ENCODE measurements at places on chromosomes 16 and 17. TPM values are rescaled to one million over a fixed set of nuclear protein-coding genes. Genes with fewer than 3 reads are reported as not detected.

- no peaks in the 10 kb centered on the region for H3K4me1 ChIP-seq
- peak within 1 kb of the TSS; percentile 97 for H3K4me3 ChIP-seq
- peak; percentile 74 for DNase-seq
- no peaks in the 10 kb centered on the region for H3K36me3 ChIP-seq
- peak within 1 kb of the TSS; percentile 93 for H3K27ac ChIP-seq
Measured at GRCh38 chr17:48997103-48997826, at the start of gene IGF2BP1. Gene IGF2BP1, plus strand, starts transcription at chr17:48997385. Its CDS starts 361 bp downstream, at chr17:48997746.

SLFN12 gene
- polyA plus RNA-seq, result 6.4 TPM

PKMYT1 gene
- polyA plus RNA-seq, result 11.0 TPM

LITAFD gene
- polyA plus RNA-seq, result 1.8 TPM

DNA sequence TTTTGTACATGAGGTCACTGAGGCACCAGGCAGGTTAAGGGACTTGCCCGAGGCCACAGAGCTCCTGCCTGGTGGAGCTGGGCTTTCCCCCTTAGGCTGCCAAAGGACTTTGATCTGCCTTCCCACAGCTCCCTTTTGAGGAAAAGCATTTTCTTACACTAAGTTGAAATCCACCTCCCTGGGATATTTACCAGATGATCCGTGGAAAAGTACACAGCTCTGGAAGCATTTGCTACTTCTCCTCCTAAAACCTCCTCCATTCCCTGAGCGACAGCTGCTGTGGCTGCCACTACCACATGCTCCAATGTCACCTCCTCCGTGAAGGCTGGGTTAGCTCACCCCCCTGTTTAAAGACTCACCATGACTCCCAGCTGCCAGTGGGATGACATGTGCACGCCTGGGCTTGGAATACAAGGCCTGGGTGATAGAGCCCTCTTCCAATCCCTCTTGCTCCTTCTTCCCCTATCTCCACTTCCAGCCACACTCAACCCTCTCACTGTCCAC is 1.2 kb upstream of the MPRIP start:
- peak overlapping the region; percentile 62 for H3K27ac ChIP-seq
- peaks cover 30% of the 10 kb centered on the region for H3K4me1 ChIP-seq
- no peak overlapping the region for H3K4me3 ChIP-seq
- H3K27me3 ChIP-seq, result no peaks in the 10 kb centered on the region

DNA sequence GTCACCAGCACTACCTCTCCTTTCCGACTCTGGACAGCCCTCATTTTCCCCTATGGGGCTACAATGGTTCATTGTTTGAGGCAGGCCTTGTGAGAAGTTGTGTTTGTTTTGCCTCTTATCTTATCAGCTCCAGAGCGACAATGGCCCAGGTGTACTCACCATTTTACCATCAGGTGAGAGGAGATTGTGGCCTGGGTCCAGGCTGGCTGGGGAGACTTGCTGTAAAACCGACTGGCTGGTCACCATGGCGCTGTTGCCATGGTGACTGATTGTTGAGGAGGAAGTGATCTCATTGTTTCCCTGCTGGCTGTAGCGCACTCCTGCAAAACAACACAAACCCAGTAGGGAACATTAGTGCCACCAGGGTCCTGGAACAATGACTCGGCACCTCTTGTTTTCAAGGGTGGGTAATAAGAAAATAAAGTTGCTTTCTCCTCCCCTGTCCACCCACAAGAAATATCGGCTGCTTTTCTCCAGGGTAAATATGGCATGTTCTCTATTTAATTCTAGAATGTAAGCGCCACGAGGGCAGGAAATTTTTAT is 34.4 kb downstream of the HNF1B start:
- DNase-seq, result peak; percentile 99
- H3K36me3 ChIP-seq, result peaks cover 8% of the 10 kb centered on the region
- peaks cover 58% of the 10 kb centered on the region for H3K4me1 ChIP-seq

GRCh38 chr17:4199818-4200402 is 56.9 kb downstream of the CYB5D2 start:
- H3K36me3 ChIP-seq, result peaks cover 41% of the 10 kb centered on the region
- H3K4me3 ChIP-seq, result no peak overlapping the region
- H3K27ac ChIP-seq, result no peak overlapping the region
- no peaks in the 10 kb centered on the region for H3K27me3 ChIP-seq
- H3K4me1 ChIP-seq, result no peaks in the 10 kb centered on the region
- DNase-seq, result no peak

DNA sequence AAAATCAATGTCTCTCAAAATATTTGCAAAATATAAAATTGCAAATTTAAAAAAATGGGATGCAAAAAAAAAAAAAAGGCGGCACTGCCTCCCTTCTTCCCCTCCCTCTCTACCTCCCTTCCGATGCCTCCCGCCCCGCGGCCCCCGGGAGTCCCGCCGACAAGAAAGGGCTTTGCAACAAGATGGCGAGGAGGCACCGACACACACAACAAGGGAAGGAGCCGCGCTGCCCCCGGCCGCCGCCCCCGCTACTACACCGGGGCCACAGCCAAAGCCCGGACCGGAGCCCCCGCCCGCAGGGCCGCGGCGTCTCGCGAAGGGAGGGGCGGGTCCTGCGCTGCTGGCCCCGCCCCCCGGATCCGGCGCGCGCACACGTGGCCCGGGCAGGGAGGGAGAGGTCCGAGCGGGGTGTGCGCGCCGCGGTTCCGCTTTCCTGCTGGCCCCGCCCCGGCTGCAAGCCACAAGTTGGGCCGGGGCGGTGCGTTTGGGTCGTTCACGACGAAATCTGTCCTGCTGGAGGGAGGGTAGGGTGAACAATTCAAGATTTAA is at the start of gene MNT:
TSS of gene MNT (minus strand) at position 184 of the 549 bp plus-strand sequence. CDS start 348 bp downstream, outside the sequence.
- peaks cover 53% of the 10 kb centered on the region for H3K4me1 ChIP-seq
- peak within 1 kb of the TSS; percentile 96 for H3K4me3 ChIP-seq
- peaks cover 2% of the 10 kb centered on the region for H3K36me3 ChIP-seq
- H3K27me3 ChIP-seq, result no peaks in the 10 kb centered on the region

- H3K27me3 ChIP-seq, result no peaks in the 10 kb centered on the region
- no peak for DNase-seq
- peaks cover 38% of the 10 kb centered on the region for H3K4me1 ChIP-seq
- H3K4me3 ChIP-seq, result no peak overlapping the region
- H3K36me3 ChIP-seq, result no peaks in the 10 kb centered on the region
Measured at GRCh38 chr17:12731839-12732238, 57.5 kb upstream of the ARHGAP44 start.

ZG16 gene
- 2.2 TPM for polyA plus RNA-seq

MTMR4 gene
- 70.3 TPM for polyA plus RNA-seq

GRCh38 chr17:78986048-78986648 is 6.4 kb upstream of the LGALS3BP start:
- peak overlapping the region; percentile 17 for H3K4me3 ChIP-seq
- peaks cover 12% of the 10 kb centered on the region for H3K36me3 ChIP-seq
- no peaks in the 10 kb centered on the region for H3K27me3 ChIP-seq
- H3K4me1 ChIP-seq, result peaks cover 13% of the 10 kb centered on the region

GRCh38 chr17:73226556-73227172 is 33.8 kb downstream of the COG1 start:
- no peaks in the 10 kb centered on the region for H3K36me3 ChIP-seq
- DNase-seq, result no peak
- no peaks in the 10 kb centered on the region for H3K27me3 ChIP-seq

GRCh38 chr17:74529243-74529642 is 2.0 kb downstream of the CD300LB start:
- H3K27me3 ChIP-seq, result no peaks in the 10 kb centered on the region
- H3K4me1 ChIP-seq, result no peaks in the 10 kb centered on the region
- H3K27ac ChIP-seq, result no peak overlapping the region
- no peak overlapping the region for H3K4me3 ChIP-seq
- DNase-seq, result no peak

GRCh38 chr16:31385680-31386079 is 7.5 kb upstream of the ITGAD start:
- H3K27me3 ChIP-seq, result no peaks in the 10 kb centered on the region
- no peak overlapping the region for H3K4me3 ChIP-seq
- no peak overlapping the region for H3K27ac ChIP-seq
- DNase-seq, result peak; percentile 72
- H3K4me1 ChIP-seq, result no peaks in the 10 kb centered on the region
- H3K36me3 ChIP-seq, result no peaks in the 10 kb centered on the region

IGSF6 gene
- 7.4 TPM for polyA plus RNA-seq

- H3K27me3 ChIP-seq, result peaks cover 35% of the 10 kb centered on the region
- no peak overlapping the region for H3K27ac ChIP-seq
- peaks cover 7% of the 10 kb centered on the region for H3K4me1 ChIP-seq
Measured at GRCh38 chr17:79372470-79373238, 238.2 kb downstream of the RBFOX3 start.

DNA sequence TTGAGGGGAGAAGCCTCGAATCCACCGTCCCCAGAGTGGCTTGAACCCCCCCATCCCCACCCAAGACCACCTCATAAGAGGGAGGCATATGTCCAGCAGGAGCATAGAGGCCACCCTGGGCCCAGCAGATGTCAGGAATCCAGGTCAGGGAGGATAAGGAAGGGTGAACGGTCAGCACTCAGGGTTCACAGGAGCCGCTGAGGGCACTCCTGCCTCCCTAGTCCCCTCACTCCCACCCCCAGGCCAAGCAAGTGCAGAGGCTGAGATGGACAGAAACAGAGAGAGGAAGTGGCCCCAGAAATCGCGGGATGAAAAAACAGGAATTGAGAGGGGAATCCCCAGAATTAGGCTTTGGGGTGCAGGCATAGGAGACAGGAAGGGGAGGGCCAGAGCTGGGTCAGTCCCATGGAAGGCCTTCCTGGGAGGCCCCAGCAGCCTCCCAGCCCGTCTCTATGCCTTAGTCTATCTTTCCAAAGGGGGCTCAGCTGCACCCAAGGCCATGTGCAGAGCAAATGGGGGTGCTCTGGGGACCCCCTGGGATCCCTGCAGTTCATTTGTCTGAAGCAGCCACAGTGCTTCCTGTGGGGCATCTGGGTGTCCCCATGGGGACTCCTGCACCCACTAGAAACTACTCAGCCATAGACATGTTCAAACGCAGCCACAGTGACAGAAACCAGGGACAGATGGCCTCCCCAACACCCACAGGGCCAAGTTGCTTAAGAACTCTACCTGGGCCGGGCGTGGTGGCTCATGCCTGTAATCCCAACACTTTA is 1.7 kb downstream of the CMTM3 start:
- H3K36me3 ChIP-seq, result peaks cover 21% of the 10 kb centered on the region
- no peak for DNase-seq
- peak overlapping the region; percentile 46 for H3K4me3 ChIP-seq
- H3K4me1 ChIP-seq, result peaks cover 6% of the 10 kb centered on the region
- H3K27me3 ChIP-seq, result peaks cover 11% of the 10 kb centered on the region

MT1G gene
- 919 TPM for polyA plus RNA-seq

GRCh38 chr16:51801635-51802034 is 650.6 kb upstream of the SALL1 start:
- H3K36me3 ChIP-seq, result no peaks in the 10 kb centered on the region
- H3K4me3 ChIP-seq, result no peak overlapping the region
- no peak overlapping the region for H3K27ac ChIP-seq
- H3K4me1 ChIP-seq, result no peaks in the 10 kb centered on the region

DNA sequence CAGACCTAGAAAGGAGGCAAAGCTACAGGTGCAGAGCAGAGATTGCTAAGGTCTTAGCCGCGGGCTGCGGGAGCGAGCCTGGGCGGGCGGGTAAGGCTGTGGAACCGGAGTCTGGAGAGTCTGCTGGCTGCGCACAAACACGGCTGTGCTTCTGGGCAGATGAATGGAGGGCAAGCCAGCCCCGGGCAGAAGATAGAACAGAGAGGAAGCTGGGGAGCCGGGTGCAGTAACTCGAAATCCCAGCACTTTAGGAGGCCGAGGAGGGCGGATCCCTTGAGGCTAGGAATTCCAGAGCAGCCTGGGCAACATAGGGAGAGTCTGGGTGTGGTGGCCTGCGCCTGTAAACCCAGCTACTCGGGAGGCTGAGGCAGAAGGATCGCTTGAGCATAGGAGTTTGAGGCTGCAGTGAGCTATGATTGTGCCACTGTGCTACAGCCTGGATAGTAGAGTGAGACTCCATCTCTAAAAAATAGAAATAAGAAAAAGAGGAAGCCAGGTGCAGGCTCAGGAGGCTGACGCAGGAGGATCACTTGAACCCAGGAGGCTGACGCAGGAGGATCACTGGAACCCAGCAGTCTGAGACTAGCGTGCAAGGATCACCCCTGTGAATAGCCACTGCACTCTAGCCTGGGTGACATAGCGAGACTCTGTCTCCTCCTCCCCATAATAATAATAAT is 56.3 kb downstream of the PITPNC1 start:
- no peaks in the 10 kb centered on the region for H3K27me3 ChIP-seq
- H3K4me3 ChIP-seq, result no peak overlapping the region
- no peak overlapping the region for H3K27ac ChIP-seq
- no peak for DNase-seq
- no peaks in the 10 kb centered on the region for H3K4me1 ChIP-seq

DDX52 gene
- 28.9 TPM for polyA plus RNA-seq

- no peaks in the 10 kb centered on the region for H3K36me3 ChIP-seq
- H3K27ac ChIP-seq, result no peak overlapping the region
- DNase-seq, result no peak
- H3K27me3 ChIP-seq, result no peaks in the 10 kb centered on the region
Measured at GRCh38 chr17:8611619-8612298, 18.8 kb downstream of the MYH10 start.

BBS2 gene
- 31.2 TPM for polyA plus RNA-seq

KRTAP4-4 gene
- polyA plus RNA-seq, result not detected

- DNase-seq, result peak; percentile 83
- H3K4me3 ChIP-seq, result no peak overlapping the region
- H3K27ac ChIP-seq, result peak overlapping the region; percentile 69
Measured at GRCh38 chr17:74770498-74771318, 5.4 kb downstream of the NAT9 start.

CD79B gene
- polyA plus RNA-seq, result 1.2 TPM

- peaks cover 8% of the 10 kb centered on the region for H3K4me1 ChIP-seq
- no peaks in the 10 kb centered on the region for H3K27me3 ChIP-seq
- no peak for DNase-seq
- no peak overlapping the region for H3K4me3 ChIP-seq
Measured at GRCh38 chr17:64498308-64499203, 1.7 kb upstream of the POLG2 start.

GRCh38 chr16:15509593-15510535 is 75.5 kb downstream of the BMERB1 start:
- DNase-seq, result no peak
- no peaks in the 10 kb centered on the region for H3K4me1 ChIP-seq
- no peaks in the 10 kb centered on the region for H3K36me3 ChIP-seq
- no peak overlapping the region for H3K4me3 ChIP-seq

DNA sequence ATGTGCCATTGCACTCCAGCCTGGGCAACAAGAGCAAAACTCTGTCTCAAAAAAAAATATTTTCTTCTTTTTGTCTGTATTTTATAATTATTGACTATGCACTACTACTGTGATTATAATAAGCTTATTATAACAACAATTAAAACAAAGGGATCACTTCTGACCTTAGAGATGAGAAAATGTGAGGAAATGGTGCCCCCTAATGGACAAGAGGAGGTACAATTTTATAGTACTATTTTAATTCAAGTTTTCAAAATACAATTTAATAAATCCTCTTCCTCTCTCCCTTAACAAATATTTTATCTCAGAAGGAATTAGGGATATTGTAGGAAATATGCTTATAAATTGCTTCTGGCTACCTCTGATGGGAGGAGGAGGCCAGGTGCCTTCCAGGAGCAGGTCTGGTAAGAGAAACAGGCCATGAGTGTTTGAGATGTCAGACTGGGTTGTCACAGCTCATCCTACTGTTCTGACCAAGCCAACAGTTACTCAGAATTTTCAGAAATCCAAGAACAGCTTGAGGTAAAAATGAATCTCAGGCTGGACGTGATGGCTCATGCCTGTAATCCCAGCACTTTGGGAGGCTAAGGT is 14.0 kb downstream of the VPS53 start:
- DNase-seq, result no peak
- peaks cover 36% of the 10 kb centered on the region for H3K36me3 ChIP-seq
- no peaks in the 10 kb centered on the region for H3K27me3 ChIP-seq
- H3K27ac ChIP-seq, result no peak overlapping the region
- H3K4me3 ChIP-seq, result no peak overlapping the region

DNASE1L2 gene
- polyA plus RNA-seq, result 0.91 TPM

GRCh38 chr16:87556941-87557459 is 45.3 kb upstream of the JPH3 start:
- H3K27me3 ChIP-seq, result no peaks in the 10 kb centered on the region
- no peak for DNase-seq
- H3K27ac ChIP-seq, result peak overlapping the region; percentile 42

Measured in large intestine (tissue), 12 donors.